Activated T-cell treated with anti-CD3 and anti-CD28 coated beads, Interleukin-2, amount 50 U/mL, for 48 hours (primary cell): ENCODE measurements at places on chromosomes 7 and 10.

DNA sequence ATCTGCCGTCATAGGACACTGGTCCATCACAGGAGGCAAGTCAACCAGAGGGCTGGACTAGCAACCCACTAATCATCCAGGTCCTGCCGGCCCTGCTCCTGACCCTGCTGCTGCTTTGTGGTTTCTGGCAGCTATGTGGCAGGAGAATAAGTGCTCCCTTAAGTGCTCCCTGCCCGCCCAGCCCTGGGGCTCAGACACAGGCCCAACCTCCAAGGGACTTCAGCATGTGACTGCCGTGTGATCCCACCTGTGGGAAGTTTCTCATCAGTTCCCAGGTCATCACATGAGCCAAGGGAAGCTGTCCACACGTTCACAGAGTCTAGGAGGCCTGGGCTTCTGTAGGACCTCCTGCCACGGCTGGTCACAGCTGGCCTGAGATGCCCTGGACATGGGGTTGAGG lies 34.2 kb upstream of the ZNF488 start:
- peak; percentile 10 for DNase-seq

- DNase-seq: no peak
These were observed 59.0 kb upstream of the GSAP start for GRCh38 chr7:77475181-77475580.

DNA sequence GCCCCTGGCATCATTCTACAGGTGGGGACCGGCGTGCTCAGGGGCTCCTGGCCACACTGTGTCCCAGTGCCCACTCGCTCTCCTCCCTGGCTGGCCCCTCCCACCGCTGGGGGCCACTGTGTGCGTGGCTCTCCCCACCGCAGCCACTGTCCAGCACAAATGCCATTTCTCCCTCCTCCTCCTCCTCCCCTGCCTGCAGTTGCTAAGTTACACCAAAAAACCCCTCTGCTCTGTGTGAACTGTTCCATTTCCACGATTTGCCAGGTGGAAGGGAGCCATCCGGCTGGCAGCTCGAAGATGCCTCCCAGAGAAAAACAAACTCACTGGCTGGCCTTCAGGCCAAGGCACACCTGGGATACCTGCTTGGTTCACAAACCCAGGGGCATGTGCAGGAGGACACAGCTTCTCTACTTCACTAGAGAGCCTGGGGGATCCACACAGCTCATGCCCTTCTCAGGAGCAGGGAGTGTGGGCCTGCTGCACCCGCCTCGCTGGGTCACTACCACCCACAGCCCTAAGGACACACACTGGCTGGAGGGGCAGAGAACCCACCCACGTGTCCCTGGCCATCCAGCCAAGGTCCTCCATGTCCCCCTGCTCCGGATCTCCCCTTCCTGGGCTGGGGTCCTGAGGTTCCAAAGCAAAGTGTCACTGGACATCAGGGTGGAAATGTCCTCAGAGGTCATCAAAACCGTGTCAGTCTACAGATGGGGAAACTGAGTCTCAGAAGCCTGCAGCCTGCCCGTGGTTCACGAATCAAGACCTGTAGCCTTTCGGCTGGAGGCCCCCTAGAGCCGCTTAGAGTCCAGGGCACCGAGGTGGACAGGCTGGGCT lies 1.7 kb downstream of the RASGEF1A start:
- DNase-seq: no peak

DNA sequence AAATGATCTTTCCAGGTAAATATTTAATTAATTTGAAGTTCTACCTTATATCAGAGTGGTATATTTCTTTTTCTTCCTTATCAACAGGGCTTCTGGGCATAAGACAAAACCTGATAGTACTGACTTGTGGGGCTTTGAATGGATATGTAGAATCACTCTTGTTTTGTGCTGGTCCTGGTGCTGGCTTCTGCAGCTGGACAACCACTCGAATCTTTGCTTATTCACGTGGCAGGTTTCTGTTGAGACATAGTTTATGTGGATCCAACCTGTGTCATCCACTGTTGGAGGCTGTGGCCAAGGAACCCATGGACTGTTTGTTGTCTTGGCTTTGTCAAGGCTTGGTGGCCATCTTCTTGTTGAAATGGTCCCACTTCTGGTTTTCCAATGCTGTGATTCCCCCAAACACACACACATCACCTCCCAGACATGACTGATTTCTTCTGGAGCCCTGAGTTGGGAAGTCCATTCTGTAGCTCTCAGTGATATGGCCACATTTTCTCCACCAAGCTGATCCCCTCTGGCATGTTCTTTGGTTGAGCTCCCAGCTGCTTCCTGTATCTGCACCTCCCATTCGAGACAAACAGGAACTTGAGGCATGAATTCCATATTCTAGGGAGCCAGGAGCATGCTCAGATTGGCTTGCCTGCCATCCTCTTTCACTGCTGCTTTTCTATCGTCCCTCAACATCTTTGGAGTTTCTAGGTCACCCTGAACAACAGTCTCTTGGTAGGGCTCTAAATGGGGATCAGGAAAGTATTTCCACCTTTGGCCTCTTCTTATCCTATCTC lies 19.5 kb downstream of the TAS2R41 start:
- DNase-seq: no peak

DNA sequence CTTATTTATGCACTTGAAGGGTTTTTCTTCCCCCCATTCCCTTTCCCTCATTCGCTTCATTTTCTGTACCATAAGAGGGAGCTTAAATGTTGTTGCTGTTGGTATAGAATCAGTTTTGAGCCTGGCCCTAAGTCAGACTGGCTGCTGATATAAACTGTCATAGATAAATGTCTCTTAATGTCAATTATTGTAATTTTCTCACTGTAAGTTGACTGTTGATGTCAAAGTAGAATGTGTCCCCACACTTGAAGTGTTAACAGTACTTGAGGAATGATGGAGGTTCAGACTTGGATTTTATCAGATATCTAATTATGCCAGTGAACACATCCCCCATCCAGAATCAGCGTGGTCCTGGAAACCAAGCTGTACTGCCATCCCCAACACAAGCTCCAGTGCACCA lies 87.8 kb downstream of the PRR15 start:
- DNase-seq: no peak

DNA sequence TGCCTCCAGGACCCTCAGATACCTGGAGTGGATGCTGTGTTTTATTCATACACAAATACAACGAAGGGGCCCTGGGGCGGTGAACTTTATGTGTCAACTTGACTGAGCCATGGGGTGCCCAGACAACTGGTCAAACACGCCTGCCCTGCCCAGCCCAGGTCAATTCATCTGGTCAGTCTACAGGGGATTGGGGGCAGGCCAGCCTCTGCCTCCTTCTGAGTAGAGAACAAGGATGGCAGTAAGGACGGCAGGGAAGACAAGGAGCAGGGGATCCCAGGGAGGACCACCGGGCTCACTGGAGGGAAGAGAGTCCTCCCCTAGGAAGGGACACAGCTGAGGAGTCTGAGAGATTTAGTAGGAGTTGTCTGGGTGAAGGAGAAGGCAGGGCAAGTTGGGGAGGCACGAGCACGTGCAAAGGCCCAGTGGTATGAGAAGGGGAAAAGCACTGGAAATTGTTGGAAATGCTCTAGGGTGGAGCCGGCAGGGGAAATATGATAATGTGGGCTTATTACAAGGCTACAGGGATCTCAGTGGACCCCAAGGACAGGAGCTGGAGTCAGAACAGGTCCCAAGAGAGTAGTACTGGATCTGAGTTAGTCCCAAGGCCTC lies 63.4 kb downstream of the MYL10 start:
- no peak for DNase-seq

- DNase-seq: no peak
These were observed 73.2 kb downstream of the RHOBTB1 start for GRCh38 chr10:60870803-60871202.

DNA sequence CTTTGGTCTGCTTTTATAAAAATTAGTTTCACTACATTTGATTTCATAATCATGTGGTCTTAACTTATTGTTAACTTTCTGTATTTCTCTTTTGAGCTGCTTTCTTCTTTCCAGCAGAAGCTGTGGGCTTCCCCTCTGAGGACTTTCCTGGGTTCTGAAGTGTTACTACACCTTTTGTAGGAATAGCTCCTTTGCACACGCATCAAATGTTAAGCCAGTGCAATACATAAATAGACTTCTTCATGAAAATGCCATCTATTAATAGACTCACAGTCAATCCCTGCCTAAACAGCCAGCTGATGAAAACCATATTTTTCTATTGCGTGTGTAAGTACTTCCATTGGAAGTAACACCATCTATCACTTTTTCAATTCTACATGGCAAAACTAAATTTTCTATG lies 1.5 kb downstream of the ABCB4 start:
- no peak for DNase-seq

DNA sequence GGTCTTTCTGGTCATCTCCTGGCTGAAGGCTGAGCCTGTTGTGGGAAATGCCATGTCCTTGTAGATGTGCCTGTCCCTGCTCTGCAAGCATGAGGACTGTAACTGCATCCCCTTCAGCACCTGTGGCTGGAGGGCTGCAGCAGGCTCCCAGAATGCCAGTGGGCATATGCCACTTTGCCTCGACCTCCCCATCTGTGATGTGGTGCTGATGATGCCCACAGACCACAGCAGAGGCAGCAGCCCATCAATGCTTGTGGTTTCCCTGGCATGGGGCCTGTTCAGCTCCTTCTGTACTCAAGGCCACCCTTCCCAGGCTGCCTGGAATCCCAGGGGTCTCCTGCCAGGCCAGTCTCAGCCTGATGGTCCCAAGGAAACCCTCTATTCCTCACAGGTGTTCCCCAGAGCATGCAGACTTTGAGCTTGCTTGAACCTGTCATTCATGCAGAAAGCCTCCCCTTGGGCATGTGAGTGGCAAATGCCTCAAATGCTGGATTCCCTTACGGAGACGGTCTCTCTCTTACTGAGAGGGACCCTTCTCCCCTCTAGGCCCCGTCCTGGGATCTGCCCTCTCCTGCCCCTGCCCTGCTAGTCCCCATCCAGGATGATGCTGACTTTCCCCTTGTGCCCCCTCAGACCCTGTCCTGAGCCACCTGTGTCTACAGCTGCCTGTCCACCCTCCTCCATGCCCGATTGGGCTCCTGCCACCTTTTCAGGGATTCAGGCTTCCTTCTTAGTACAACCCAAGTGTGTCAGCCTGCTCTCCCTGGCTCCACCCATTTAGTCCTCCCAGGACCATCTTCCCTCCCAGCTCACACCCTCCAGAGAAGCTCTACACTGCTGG lies 50.9 kb upstream of the ANTXRL start:
- peak; percentile 13 for DNase-seq

GRCh38 chr7:106071356-106071998 lies 40.6 kb downstream of the SYPL1 start:
- peak; percentile 61 for DNase-seq

GRCh38 chr10:129627442-129627841 lies 160.4 kb downstream of the MGMT start:
- DNase-seq: no peak

DNA sequence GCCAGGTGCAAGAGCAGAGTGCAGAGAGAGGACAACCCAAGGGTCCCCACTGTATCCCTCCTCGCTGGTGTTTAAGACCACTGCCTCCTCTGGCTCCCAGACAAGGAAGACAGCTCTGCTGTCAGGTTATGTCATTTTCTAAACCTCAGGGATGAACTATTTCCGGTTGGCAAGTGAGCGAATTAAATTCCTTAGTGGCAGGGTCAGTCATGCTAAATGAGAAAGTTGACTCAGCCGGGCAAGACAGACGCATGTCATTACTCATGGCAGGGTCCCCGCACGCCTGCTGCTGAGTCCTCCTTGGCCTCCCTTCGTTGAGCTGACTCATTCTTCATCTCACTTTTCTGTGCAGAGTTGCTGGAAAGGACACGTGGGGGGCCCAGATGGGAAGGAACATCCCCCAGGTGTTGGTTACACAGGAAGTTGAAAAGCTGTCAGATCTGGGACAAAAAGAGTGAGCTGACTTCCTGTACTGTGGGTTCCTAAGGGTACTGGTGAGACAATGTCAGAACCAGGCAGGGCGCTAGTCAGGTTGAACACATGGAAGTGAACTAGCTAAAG lies 47.1 kb upstream of the UCN3 start:
- peak; percentile 81 for DNase-seq

DNA sequence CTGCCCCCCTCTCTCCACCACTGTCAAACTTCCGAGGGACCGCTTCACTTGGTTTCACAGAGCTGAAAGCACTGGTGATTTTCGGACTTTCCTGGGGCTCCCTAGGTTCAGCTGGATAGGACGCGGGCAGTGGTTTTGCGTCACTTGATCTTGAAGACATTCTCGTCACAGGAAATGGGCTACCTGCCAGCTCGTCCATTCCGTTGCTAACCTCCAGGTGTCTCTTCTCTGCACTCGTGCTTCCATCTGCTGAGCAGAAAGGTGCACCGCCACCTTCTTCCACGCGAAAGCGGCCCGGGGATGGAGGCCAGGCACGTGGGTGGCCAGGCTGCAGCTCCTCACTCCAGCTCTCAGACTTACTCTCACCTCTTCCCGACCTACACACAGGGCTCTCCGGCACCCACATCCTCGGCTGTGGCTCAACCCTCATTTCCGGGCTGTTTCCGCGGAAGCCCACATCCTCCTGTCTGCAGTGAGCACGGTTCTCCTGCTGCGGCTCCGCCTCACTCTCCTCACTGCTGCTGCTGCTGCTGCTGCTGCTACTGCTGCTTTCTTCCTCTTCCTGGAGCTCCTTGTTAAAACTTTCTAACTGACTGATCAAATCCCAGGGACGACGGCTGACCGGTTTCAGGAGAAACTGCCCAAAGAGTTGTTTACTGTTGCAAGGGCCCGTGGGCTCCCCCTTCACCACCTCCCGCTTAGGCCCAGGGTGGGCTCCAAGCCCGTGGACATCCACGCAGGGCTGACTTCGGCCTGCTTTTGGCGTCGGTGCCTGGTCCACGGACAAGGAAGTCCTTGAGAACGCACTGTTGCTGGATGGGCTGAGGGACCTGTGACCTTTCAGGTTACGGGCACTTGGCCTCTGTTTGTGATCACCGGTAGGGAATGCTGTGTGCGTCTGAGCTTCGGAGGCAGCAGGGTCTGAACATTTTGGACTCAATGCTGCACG lies 32.1 kb downstream of the JCAD start:
- DNase-seq: peak; percentile 87

GRCh38 chr10:124676416-124677062 lies 67.6 kb downstream of the FAM53B start:
- DNase-seq: no peak

DNA sequence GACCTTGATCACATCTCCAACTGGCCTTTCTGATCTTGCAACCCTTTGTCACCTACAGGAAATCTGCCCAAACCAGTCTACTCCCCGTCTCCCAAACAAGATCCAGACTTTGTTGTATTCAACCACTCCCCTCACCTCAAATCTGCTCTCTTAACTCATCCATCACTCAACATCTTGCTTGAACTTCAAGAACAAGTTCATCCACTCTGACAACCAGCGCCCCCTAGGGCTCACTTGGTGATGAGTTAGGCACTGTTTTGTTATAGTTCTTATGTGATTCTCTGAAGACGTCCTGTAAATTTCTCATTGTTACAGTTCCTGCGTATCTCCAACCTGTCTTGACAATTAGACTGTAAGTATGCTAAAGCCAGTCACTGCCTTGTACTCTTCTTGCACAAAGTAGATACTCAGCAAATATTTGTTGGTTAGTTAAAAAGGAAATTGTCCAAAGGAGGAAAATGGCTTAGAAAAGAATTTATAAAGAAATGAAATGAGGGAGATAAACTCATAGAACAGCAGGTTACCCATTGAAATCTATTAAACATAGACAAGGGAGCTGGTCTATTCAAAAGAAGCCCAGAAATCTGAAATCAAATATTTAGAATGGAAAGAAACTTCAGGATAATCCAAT lies 5.3 kb downstream of the FRMD4A start:
- DNase-seq: peak; percentile 74

DNA sequence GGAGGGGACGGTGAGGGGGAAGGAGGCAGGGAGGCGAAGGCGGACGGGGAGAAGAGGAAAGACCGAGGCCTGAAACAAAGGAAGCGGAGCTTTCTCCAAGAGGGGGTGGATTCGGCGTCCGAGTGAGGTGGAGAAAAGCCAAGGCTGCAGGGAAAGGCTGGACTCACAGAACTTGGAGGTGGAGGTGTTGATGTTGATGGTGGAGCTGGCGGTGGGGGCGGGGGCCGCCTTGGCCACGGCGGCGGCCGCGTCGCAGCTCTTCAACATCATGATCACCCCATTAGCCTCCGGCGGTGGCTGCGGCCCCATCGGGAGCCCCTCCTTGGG lies 578 bp downstream of the CACUL1 start:
- peak; percentile 64 for DNase-seq
